ENCODE measurements at places on chromosomes 2 and 18.

DNA sequence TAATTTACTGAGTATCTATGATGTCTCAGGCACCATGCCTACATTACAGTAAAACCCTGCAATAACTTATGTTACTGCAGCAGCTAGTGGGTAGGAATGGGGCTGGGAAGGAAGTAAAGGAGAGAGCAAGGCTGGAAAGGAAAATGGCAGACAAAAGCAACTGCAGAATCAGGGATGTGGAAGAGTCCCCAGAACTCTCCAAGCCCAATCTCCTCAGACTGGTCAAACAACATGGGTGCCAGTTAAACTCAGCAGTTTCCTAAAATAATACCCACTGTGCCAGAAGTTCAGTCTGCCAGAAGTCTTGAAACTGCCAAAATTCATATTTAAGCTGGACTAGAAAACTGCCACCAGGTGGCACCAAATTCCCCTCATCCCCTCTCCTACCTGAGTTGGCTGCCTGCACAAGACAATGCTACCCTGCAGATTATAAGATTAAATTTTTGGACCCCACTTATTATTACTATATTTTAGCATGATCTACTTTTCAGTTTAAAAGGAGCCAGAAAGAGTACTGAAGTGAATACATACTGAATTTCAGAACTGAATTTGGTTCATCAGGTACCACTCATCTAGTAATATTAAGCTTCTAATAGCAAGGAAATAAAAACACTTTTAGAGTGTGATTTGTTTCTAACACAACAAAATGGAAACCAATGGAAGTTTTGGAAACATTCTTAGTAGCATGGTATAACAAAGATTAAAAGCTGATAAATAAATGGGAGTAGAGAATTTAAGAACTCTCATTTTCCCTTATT is 86.8 kb upstream of the DNER start:
- DNase-seq = peak; percentile 79

DNA sequence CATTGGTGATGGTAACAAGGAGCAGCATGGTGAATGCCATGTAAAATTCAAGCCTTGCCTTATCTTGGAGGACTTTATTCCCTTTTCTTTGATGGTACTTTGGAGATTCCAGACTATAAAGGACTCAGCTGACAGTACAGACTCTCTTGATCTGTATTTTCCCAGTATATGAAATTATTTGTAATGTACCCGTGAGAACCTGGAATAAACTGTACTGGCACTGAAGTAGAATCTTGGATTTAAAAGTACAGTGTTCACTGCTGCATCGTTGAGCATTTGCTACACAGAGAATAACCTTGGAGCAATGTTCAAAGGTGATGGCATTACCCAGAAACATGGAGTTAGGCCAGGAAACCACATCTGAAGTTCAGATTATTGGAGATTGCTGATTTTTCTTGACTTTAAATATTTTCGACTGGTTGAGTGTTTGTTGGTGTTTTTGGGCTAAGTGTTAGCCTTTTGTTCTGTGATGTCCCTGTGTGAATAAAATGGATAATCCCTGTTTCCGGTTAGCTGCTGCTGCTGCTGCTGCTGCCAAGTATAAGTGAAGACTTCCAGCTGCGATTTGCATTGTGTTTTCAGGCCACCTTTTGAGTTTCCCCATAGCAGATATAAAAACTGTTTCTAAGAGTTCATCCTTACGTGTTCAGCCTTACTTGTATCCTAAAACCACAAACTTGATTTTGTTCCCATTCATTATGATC is 122.0 kb downstream of the SPTBN1 start:
- no peak for DNase-seq

- no peak for DNase-seq
Observed at GRCh38 chr2:207513551-207514257, 16.1 kb upstream of the CREB1 start.

- peak; percentile 30 for DNase-seq
Observed at GRCh38 chr2:88669482-88670214, 21.8 kb upstream of the RPIA start.

GRCh38 chr2:227462462-227462951 is 9.4 kb upstream of the AGFG1 start:
- peak; percentile 66 for DNase-seq

- no peak for DNase-seq
Observed at GRCh38 chr2:127614731-127615130, 31.2 kb upstream of the GPR17 start.

GRCh38 chr2:28895189-28895893 is 874 bp downstream of the WDR43 start:
- DNase-seq = peak; percentile 53

DNA sequence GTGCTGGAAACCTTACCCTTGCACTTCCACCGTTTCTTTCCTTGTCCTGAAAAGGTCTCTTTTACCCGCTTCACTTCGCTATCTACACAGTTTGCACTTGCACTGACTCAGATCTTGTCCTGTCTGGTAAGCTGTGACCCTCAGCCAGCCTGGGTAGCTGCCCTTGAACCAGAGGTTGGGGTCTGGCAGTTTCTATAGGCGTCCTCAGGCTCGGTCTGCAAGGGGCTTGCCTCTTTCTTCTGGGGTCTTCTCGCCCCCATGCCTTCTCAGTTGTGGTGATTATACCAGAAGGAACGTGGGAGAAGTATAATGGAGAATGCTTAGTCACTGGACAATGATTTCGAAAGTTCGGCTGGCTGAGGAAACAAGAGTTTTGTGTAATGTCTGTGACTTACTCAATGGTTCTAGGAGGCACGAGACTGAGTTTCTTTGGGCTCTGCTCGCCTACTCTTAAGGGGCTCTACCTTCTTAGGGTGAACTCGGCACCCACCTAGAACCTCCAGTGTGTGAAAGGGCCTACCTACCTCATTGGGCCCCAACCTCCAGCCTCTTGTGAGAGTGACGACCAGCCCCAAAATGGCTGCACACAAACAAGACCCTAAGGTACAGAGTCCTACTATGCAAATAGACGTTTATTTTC is 6.9 kb upstream of the STAT1 start:
- DNase-seq = peak; percentile 71

GRCh38 chr2:69102041-69102593 is 89.1 kb downstream of the ANTXR1 start:
- no peak for DNase-seq

DNA sequence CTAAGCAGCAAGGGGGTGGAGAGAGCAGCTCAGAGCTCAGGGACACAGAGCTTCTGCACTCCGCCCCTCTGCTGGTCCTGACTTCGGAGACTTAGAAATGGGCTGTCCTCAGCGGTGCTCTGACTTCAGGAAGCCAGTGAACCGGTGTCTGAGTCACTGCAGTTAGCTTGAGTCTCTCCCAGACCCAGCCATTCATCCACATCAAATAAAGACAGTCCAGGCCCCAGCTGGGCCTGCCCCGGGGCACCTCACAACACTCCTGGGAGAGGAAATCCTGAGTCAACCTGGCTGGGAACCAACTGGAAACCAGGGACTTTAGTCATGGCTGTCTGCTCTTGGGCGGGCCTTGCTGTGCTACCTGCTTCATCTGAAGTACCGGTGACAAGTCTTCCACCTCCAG is 5.4 kb upstream of the ITGB6 start:
- no peak for DNase-seq

GRCh38 chr2:70717431-70718038 is 50.5 kb downstream of the ADD2 start:
- DNase-seq = no peak

DNA sequence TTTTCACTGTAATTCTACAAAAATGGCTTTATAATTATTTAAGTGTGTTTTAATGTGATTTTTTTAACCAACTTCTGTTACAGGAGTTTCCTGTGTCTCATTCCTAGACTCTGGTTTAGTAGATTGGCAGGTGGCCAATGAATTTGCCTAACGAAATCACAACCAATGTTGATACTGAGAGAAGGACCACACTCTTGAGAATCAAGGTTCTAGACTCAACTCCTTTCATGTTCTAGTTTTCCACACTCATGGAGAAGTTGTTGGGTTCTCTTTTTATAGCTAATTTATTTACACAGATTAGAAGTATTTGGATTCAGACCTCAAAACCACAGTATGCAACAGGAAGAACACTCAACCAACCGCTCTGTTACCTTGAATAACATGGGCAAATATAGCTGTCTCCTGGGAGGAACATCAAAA is 22.6 kb upstream of the USP34 start:
- DNase-seq = no peak
